ENCODE measurements at places on chromosomes 3 and 15. TPM values are rescaled to one million over a fixed set of nuclear protein-coding genes. Genes with fewer than 3 reads are reported as not detected.
A peak's percentile ranks its signal among the peaks of the same experiment; 100 is the strongest.

DNA sequence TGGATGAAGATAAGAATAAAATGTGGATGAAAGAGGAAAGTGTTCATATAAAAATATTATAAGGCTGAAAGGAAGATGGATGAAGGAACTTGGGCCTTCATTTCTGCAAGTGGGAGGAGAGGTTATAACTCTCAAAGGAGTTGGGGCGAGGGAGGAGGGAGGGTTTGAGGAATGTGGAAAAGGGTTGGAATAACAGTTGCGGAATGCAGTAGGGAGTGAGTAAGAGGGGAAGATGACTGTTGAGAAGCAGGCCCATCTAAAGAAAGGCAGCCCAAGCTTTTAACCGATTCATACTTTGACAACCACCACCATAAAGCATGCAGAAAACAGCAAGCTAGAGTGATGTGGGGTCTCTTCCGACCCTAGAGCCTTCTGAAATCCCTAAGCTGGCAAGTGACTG lies 8.3 kb upstream of the TM4SF4 start:
- H3K4me1 ChIP-seq = no peaks in the 10 kb centered on the region
- no peaks in the 10 kb centered on the region for H3K27me3 ChIP-seq
- H3K27ac ChIP-seq = no peak overlapping the region
- no peak for DNase-seq

GRCh38 chr3:182165234-182165633 lies 453.5 kb downstream of the SOX2 start:
- H3K27me3 ChIP-seq = no peaks in the 10 kb centered on the region
- H3K4me1 ChIP-seq = no peaks in the 10 kb centered on the region
- H3K4me3 ChIP-seq = no peak overlapping the region
- H3K27ac ChIP-seq = no peak overlapping the region
- peak; percentile 30 for DNase-seq

DNA sequence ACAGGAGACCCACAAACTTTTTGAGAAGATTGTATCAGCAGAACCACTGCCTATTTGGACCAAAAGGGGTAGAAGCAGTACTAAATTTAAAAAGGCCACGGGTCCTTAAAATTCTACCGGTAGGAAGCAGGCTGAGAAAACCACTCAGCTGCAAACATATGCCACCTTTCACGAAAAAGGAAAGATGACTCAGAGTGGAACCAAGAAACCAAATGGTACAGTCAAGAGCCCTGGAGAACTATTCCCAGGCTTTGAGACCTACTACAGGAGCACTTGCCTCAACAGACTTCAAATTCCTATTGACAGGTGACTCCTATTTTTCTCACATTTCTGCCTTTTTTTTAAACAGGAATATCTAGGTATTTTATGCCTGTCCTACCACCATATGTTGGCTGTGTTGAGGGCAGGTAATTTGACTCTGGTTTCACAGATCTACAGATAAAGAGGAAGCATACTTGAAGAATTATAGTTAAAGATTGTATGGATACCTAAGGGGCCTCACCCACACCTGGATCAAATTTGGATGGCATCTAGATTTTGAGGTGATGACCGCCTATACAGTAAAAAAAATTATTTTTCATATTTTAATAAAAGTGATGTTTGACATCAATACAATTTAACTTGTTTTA lies 10.1 kb downstream of the GOLIM4 start:
- H3K4me1 ChIP-seq = no peaks in the 10 kb centered on the region
- H3K4me3 ChIP-seq = no peak overlapping the region
- H3K27ac ChIP-seq = no peak overlapping the region
- DNase-seq = no peak
- H3K36me3 ChIP-seq = no peaks in the 10 kb centered on the region

The BHLHE40 gene
- total RNA-seq = 52.0 TPM

GRCh38 chr3:65539616-65540015 lies 499.1 kb downstream of the MAGI1 start:
- DNase-seq = no peak
- no peak overlapping the region for H3K4me3 ChIP-seq
- no peak overlapping the region for H3K27ac ChIP-seq
- peaks cover 4% of the 10 kb centered on the region for H3K4me1 ChIP-seq

The SMAD6 gene
- 14.8 TPM for total RNA-seq

DNA sequence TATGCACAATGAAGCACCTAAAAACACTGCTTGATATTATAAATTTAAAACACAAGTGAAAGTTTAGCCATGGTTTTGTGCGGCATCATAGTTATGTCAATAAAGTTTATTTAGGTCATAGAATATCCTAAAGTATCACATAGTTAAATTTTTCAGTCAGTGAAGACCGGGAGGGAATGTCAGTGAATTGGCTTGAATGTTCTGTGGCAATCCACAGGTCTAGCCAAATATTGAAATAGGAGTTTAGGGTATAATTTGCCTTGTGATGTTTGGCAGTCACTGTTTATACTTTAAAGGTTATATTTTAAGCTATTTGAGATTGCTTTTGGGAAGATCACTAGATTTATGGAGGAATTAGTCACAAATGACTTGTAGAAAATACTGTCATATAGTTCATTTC lies 79.7 kb upstream of the FLNB start:
- H3K27ac ChIP-seq = no peak overlapping the region
- no peaks in the 10 kb centered on the region for H3K4me1 ChIP-seq
- no peaks in the 10 kb centered on the region for H3K36me3 ChIP-seq
- H3K4me3 ChIP-seq = no peak overlapping the region

GRCh38 chr3:152772674-152773225 lies 62.2 kb upstream of the P2RY1 start:
- no peaks in the 10 kb centered on the region for H3K4me1 ChIP-seq
- no peak overlapping the region for H3K4me3 ChIP-seq
- no peak overlapping the region for H3K27ac ChIP-seq
- H3K27me3 ChIP-seq = no peaks in the 10 kb centered on the region
